T-helper 17 cell (primary cell): ENCODE measurements at places on chromosomes 13 and 19. TPM values are rescaled to one million over a fixed set of nuclear protein-coding genes. Genes with fewer than 3 reads are reported as not detected.

Gene ZNF578
- total RNA-seq: 0.75 TPM

Gene LSM14A
- 177 TPM for total RNA-seq

Gene ARHGAP45
- 603 TPM for total RNA-seq

Gene SELENOV
- total RNA-seq: not detected

Gene CPT1C
- total RNA-seq: 1.0 TPM

DNA sequence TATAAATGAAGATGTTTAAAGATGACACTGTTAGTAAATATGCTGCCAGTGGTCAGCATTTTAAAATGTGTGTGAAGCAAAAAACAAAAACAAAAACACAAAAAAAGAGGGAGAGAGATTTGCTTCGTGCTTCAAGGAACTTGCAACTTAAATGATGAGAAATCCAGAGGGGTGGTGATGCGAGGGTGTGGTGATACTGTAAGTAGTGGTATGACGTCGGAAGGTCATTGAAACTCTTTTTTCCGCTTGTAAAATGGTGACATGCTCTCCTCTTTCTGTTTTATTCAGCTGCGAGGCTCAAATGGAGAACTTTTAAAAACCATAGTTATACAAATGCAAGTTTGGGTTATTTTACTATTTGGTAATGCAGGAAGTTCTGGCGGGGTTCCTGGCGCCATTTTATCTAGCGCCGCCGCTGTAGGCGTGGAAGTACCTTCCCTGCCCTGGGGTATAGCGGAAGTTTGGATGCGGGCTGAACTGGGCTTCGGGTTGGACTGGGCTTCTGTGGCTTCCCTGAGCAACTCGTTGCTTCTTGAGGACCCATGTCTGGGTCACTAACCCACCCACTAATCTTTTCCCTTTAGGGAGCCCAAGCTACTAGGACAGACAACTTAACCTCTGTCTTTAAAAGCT is 34.8 kb downstream of the DGKH start:
- DNase-seq: no peak

- no peak for DNase-seq
Observed at GRCh38 chr19:40646743-40647254, 43.7 kb downstream of the NUMBL start.

DNA sequence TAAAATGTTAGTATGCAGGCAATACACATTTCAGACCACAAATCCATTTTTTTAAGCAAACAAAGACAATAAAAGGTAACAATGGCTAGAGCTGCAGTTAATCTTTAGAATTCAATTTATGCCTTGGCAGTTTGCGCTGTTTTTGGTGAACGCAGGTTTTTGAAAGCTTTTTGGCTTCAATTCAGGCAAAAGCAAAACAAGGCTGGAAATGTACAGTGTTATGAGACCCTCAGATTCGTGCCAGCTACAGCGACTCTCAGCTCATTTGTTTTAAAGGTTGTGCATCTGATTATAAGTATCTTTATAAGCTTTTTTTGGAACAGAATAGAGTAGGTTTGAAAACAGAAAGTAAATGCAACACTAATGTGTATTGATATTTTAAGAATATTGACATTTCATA is 63.6 kb upstream of the SOX1 start:
- no peak for DNase-seq

GRCh38 chr19:1400281-1401137 is 833 bp downstream of the GAMT start:
- no peak for DNase-seq

- DNase-seq: no peak
Observed at GRCh38 chr19:3798137-3798536, 12.0 kb upstream of the MATK start.

Gene CRB3
- total RNA-seq: 1.5 TPM

- DNase-seq: no peak
Observed at GRCh38 chr13:94537740-94538630, 58.0 kb downstream of the TGDS start.

Gene GSX1
- total RNA-seq: not detected

DNA sequence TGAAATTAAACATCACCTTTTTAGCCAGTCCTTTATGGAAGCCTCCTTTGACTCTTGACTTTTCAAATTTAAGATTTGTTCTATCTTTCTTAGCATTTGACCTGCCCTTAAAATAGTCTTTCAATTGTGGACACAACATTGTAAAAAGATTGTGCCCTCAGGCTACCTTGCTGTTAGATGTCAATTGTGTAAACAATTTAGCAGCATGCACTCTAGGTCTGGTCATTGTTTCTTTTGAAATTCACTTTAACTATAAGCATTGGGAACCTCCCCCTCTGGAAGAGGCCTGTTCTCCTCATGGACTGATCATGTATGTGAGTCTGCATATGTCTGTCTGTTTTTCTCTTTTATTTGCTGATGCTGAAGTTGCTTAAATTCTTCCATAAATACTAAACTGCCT is 31.5 kb upstream of the PABPC3 start:
- DNase-seq: no peak

GRCh38 chr13:28245465-28245864 is 107.1 kb downstream of the PAN3 start:
- no peak for DNase-seq
